ENCODE measurements at places on chromosomes 12 and 14.

GRCh38 chr12:122352394-122352793, 70.1 kb downstream of the CLIP1 start:
- no peak for DNase-seq

- no peak for DNase-seq
These were observed 37.4 kb upstream of the C12orf71 start for GRCh38 chr12:27119797-27120196.

- no peak for DNase-seq
These were observed 643.1 kb downstream of the GALC start for GRCh38 chr14:87349921-87350320.

GRCh38 chr12:88365403-88365802, 214.9 kb downstream of the KITLG start:
- no peak for DNase-seq

- no peak for DNase-seq
These were observed 120.2 kb downstream of the SAMD4A start for GRCh38 chr14:54686871-54687749.

DNA sequence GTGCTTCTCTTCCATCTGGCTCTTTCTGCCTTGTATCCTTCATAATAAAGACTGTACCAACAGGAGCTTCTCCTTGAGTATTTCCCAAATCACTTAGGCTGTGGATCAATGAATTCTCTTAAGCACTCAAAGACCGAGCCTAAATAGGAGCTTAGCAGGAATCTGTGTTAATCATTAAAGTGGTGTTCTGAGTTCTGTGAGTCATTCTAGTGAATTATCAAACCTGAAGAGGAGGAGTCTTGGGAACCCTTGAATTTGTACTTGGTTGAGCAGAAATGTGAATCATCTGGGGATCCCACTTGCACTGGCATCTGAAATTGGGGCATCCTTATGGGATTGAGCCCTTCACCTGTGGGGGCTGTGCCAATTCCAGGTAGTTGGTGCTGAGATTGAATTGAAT, 946.2 kb downstream of the BCL11B start:
- DNase-seq: no peak

DNA sequence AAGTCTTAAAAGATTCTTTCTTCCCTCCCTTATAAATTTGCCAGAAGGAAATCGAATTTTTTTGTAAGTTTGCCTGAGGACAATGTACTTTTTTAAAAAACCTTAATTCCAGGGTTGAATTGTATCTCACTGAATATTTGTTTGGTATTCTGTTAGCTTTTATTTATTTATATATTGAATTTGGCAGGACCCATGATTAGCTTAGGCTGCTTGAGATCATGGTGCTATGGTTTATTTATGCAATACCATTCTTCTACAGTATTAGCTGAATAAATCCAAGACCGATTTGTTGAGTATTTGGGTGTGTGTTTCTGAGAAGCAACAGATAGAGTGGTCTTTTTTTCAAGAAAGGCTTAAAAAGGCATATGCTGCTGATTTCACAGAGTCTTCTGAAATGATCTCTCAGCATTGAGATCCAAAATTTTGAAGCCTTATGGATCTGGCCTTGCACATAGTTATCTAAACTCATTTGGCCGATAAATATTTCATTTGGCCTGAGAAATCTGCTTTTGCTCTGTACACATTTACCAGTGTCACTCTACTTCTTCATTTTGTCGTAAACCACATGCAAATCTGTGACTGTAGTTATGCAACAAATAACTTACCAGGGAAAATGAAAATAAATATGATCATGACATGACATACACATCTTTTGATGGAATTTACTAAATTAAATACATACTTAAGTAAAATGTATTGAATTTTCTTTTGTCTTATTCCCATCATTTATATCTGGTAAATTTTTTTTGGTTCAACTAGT, 265.8 kb upstream of the FLRT2 start:
- no peak for DNase-seq

DNA sequence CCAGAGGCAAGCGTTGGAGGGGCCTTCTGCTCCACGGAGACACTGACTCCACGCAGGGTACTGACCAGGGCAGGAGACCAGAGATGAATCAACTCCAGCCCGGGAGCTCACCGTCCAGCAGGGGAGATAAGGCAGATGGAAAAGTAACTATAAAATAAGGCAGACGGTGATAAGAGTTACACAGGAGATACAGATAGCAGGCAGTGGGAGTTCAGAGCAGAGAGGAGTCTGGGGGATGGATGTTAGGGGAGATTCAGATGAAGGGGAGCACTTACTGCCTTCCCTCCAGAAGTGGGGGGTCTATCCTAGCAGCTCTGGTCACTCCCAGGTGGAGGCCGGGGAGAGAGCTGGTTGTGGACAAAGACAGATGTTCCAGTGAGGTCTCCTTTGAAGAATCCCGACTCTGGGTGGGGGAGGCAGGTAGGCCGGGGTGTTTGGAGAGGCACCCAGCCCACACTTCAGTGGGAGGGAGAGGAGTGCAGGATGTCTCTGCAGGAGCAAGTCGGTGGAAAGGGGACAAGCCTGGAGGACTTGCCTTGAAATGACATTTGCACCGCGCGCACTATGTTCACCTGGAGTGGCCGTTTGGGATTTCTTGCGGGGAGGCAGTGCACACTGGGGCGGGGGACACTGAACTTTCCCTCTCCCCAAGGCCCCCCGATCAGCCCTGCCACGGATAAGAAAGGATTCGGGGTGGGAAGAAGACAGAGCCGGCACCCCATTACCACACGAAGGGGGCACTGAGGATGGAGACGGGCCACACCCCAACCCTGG, 1.2 kb downstream of the PITPNM2 start:
- no peak for DNase-seq

GRCh38 chr12:93113317-93114006, 184.4 kb upstream of the EEA1 start:
- no peak for DNase-seq

DNA sequence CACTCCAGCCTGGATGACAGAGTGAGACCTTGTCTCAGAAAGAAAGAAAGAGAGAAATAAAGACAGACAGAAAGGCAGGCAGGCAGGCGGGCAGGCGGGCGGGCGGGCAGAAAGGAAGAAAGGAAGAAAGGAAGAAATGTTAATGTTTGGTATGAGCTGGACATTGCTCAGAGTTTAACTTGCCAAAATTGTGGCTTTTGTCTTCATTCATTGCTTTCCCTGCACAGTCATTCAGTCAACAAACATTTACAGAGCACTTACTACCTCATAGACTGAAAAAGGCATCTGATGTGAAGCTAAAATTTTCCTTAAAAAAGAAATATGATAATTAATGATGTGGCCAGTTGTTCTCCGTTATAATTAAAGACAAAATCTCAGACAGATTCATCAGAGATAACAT, 247.1 kb downstream of the SPTSSA start:
- DNase-seq: no peak

DNA sequence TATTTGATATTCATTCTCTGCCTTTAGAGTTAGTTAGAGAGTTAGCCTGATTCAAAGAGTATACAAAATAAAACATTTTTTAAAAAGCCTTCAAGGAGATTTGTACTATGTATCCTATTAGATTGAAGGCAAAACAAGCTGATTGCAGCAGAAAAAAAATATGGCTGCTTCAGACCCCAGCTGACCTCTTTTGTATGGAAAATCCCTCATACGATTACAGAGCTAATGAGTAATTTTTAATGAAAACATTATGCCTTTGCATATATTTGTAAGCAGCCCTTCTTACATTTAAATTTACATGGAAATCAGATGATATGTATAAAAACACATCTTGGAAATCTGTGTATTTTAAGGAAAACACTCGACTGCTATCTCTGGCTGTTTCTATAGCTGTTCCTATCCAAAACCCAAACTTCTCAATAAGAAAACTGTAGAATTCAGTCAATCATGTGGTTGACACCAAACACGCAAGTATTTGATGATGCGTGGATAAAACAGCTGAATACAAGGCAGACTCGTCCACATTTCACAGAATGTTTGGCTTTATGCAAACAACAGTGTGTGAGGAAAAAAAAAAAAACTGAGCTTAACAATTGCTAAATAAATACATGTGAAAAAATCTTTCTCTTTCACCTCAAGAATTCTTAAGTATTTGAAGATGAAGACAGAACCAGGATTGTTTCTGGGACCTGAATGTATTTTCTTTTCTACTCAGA, 275.3 kb downstream of the EGLN3 start:
- DNase-seq: no peak

GRCh38 chr14:105091517-105092170, 26.4 kb upstream of the GPR132 start:
- DNase-seq: no peak

GRCh38 chr12:101174541-101174940, 35.5 kb downstream of the SLC5A8 start:
- DNase-seq: no peak
